ENCODE measurements at places on chromosomes 1 and 21.

DNA sequence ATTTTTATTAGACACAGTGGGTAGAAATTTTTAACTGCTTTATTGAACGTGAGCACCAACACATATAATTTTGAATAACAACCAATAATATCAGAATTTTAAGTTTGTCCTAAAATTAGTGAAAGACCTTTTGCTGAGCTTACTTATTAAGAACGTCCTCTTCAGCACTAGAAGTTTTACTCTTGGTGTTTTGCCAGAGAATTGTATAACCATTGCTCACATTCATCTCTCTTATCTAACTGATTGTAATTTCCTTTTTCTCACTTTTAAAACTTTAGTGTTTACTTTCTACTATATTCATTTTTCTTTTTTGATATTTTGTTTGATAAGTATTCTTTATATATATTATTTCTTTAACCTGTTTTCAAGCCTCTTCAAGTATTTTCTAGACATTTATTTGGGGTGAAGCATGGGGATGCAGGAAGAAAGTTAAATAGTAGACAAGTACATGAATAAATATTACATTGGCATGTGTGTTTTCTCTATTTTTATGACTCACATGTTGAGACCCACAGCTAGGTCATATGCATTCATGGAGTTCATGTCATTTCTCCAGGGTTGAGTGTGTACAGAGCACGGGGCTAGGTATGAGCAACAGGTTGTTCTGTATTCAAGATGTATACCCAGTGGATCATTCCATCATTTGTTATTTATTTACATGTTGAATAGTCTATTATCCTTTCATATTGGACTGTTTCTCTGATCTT is 90.6 kb downstream of the ATP6V1G3 start:
- DNase-seq: no peak

DNA sequence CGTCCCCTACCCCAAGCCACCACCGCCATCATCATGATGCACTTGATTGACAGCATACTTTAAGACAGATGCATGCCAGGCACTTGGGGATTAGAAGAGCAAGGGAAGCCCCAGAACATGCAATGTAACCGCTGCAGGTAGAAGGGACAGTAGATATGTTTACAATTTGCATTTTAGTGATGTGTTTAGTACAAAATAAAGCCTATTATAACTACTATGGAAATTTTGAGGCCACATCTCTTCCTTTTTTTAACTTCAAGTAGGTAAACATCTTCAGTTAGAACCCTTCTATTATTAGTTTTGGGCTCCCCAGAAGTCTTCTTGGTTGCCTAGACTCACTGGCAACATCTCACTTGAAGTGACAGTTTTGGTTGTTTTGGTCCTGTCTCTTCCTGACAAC is 25.3 kb downstream of the CR1L start:
- no peak for DNase-seq

- no peak for DNase-seq
Observed at GRCh38 chr1:211910913-211911485, 80.4 kb upstream of the LPGAT1 start.

- no peak for DNase-seq
Observed at GRCh38 chr1:151157067-151157531, 650 bp downstream of the TNFAIP8L2 start.

DNA sequence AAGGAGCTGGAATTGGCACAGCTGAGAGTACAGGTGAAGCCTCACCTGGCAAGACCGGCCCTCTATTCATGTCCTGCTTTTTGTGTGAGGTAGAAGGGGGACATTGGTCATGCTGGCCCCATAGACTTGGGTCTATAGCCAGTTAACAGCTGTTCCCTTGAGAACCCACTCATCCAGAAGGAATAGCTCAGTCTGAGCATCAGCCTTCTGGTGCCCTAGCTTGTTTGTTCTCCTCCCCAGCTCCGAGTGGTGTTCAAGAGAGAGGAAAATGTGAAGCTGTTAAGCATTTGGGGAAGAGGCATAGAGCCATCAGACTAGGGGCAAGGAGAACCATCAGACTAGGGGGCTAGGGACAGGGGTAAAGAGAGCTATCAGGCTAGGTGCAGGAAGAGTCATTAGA is 290.9 kb downstream of the SIPA1L2 start:
- DNase-seq: no peak

DNA sequence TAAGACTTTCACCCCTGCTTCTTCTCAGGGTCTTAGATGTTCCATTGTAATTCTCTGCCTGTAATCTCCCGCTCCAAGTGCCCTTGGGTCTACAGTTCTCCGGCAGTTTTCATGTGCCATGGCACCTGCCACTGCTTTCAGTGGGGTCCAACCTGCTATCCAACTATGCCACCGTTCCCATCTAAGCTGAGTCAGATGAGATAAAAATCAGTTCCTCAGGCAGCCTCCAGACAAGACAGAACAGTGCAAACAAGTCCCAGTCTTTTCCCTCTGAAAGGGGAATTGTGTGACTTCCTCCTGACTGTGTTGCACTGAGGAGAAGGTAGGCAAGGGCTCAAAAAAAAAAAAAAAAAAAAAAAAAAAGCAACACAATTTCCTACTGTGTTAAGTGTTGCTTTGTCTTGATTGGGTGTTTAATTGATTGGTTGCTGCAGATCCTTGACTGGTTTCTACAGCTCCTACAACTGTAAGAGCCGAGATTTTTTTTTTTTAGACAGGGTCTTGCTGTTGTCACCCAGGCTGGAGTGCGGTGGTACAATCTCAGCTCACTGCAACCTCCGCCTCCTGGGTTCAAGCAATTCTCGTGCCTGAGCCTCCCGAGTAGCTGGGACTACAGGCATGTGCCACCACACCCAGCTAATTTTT is 50.7 kb downstream of the EBNA1BP2 start:
- no peak for DNase-seq

DNA sequence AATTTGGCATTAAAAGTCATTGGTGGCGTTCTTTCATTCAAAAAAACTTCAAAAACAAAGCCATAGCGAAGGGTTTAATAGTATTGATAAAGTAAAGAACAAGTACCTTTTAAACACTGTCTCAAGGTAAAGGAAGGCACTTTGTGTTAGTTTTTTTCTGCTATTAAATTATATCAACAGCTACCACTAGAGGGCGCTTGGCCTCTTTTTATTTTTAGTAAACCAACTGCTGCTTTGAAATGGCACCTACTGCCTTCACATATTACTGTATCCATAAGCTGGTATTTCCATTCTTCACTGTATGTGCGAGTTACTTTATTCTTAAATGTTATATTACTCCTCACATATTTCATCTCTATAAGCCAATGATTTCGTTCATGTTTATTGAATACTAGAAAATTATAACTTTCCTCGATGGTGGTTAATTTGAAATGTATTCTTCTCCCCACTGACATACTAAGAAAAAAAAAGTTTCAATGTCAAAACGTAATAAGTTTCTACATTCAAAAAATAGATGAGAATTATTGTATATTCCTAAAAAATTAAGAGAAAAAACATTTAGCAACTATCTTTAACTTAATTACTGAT is 125.7 kb upstream of the CXADR start:
- DNase-seq: peak; percentile 55

GRCh38 chr1:76680651-76681050 is 186.6 kb upstream of the ST6GALNAC5 start:
- DNase-seq: no peak

- no peak for DNase-seq
Observed at GRCh38 chr1:163877016-163877415, 555.3 kb downstream of the NUF2 start.

DNA sequence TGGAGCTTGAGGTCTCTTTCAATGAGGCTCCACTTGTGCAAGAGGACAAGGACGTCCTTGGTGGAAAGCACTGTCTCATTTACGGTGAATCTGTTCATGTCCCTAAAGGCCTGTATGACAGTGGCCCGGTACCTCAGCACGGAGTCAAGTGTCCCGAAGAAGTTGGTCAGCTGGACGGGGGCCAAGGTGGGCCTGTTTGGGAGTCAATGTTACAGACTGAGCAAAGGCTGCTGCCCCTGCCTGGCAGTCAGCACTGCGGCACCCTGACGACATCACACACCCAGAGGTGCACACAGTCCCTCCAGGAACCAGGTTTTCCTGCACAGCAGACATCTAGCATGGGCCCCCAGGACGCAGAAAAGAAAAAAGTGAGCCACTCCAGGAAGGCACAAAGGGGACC is 19.1 kb downstream of the MRAP start:
- DNase-seq: no peak

- DNase-seq: peak; percentile 86
Observed at GRCh38 chr1:36352125-36352909, 28.9 kb upstream of the EVA1B start.

GRCh38 chr1:225548140-225548857 is 104.6 kb downstream of the ENAH start:
- DNase-seq: no peak

GRCh38 chr1:117250061-117250606 is 39.4 kb upstream of the VTCN1 start:
- DNase-seq: no peak

DNA sequence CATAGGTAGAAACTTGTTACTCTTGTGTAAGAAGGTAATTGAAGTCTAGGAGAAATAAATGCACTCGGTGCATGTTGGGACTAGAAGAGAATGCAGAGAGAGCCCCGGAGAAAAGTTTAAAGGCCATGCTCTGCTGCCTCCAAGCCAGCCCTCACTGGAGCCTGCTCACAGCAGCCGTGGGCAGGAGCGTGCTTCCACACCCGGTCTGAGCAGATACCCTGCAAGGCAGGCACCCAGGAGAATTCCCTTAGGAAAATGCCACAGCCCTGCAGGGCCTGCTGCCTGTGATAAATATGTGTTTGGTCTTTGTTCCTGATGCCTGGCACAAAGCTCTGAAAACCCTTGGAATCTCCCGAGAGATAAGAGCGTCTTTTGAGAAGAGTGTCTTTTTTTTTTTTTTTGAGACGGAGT is 22.8 kb downstream of the C2CD2 start:
- no peak for DNase-seq

DNA sequence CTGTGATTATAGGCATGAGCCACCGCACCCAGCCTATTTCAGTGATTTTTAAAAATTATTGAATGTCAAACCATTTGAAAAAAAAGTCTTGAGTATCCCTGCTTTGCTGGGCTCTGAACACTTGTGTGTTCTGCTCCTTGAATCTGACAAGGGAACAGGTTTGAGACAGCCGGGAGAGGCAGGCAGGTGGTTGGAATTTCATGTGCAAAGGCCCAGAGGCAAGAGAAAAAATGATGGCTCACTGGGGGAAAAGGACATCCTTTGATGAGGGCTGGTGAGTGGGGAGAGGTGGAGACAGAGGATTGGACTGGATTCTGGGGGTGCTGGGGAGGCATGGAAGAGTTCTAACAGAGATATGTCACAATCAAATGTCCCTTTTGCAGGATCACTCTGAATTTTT is 13.1 kb upstream of the WASF2 start:
- no peak for DNase-seq

DNA sequence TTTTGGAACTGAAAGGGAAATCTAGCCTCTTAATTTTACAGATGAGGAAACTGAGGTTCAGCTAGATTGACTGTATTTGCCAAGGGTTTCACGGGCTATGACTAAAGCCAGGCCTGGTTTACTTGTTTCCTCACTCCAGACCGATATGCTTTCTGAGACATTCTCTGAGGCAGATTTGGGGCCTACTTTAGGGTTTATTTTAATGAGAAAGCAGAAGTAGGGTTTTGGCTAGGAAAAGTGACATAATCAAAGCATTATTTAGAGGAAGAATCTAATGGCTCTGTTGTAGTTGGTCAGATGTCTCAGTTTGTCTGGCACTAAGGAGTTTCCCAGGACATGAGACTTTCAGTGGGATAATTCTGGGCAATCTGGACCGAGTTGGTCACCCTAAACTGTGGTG is 1.5 kb upstream of the RPTN start:
- no peak for DNase-seq

DNA sequence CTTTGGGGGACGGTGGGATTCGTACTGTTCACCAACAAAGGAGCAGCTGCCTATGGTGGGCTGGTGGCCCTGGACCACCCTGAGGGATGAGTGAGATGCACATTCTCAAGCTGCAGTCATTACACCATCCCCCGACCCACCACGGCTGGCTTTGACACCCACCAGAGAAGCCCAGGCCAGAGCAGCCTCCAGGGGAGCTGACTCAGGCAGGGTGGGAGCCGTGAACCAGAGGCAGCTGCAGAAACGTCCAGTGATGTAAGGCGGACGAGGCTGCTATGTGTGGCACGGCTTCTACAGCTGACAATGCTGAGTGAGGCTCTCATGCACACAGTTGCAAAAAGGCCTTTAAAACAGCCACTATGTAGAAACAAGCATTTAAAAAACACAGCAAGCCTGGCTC is 40.1 kb downstream of the CHAF1B start:
- DNase-seq: no peak

GRCh38 chr1:149844101-149844500 is 55.3 kb upstream of the BOLA1 start:
- peak; percentile 71 for DNase-seq
